ENCODE measurements at places on chromosomes 1 and 21. TPM values are rescaled to one million over a fixed set of nuclear protein-coding genes. Genes with fewer than 3 reads are reported as not detected.

Gene HMCN1
- not detected for polyA plus RNA-seq

Gene ESPN
- polyA plus RNA-seq: 0.40 TPM

Gene LCE1F
- not detected for polyA plus RNA-seq

Gene TSSK3
- 3.2 TPM for polyA plus RNA-seq

Gene HES3
- not detected for polyA plus RNA-seq

Gene S100A10
- polyA plus RNA-seq: 492 TPM

Gene ADGRL4
- not detected for polyA plus RNA-seq

Gene KRTAP21-2
- polyA plus RNA-seq: not detected
